ENCODE measurements at places on chromosomes 1 and 21.

DNA sequence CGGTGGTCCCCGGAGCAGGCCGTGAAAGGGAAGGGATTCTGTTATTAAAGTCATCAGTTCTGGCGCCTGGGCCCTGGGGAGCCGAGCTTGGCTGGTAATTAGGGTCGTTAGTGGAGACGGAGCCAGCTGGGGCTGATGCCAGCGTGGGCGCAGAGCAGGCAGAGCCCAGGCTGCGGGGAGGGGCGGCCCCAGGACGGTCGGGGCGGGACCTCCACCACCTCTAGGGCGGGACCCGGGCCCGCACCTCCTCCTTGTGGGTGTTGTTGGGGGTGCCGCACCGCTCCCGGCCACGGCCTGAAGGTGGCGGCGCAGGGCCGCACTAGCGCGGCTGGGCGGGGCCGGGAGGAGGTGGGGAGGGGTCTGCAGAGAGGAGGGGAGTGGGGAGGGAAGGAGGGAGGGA is 470.6 kb downstream of the PTPRU start:
- DNase-seq: peak; percentile 94

GRCh38 chr1:93993731-93994130 is 84.5 kb upstream of the GCLM start:
- DNase-seq: no peak

DNA sequence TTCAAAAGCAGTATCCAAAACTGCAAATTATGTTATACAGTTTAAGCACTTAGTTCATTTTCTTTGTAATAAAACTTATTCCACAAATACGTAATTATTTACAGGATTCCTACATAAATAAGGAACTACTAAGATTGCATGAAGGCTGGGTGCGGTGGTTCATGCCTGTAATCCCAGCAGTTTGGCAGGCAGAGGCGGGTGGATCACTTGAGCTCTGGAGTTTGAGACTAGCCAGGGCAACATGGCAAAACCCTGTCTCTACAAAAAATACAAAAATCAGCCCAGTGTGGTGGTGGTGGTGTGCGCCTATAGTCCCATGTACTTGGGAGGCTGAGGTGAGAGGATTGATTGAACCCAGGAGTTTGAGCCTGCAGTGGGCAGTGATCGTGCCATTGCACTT is 69.3 kb downstream of the POU2F1 start:
- DNase-seq: no peak

- DNase-seq: no peak
Observed at GRCh38 chr1:43452789-43453441, 816 bp downstream of the HYI start.

GRCh38 chr1:240190881-240191401 is 99.3 kb downstream of the FMN2 start:
- DNase-seq: no peak

- DNase-seq: peak; percentile 60
Observed at GRCh38 chr1:25111706-25112105, 120.6 kb downstream of the SYF2 start.

DNA sequence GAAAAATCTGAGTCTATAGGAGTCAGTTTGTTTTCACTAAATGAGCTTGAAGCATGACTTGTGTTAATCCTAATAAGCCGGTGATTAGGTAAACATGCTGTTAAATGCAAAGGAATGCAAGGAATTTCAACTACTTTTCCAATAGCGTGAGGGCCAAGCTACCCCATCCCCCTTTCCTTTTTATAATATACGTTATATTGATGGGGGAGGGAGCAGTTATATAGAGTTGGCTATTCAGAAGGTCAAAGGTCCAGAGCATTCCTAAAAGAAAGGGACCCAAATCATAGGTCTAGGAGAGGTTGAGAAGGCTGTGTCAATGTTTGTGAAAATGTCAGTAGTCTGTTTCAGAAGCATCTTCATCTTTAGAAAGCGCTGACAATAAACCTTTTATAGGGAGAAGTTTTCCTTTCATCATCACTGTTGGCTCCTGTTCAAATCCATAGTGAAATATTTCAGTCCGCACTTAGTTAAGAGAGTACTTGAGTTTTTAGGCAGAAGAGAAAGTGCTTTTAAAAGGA is 3.8 kb downstream of the CCN1 start:
- no peak for DNase-seq

- DNase-seq: no peak
Observed at GRCh38 chr1:13725714-13726175, 25.8 kb downstream of the PRDM2 start.

- no peak for DNase-seq
Observed at GRCh38 chr1:118202076-118202608, 17.1 kb upstream of the SPAG17 start.

- no peak for DNase-seq
Observed at GRCh38 chr1:242416657-242417056, 107.8 kb downstream of the PLD5 start.

- no peak for DNase-seq
Observed at GRCh38 chr1:197776351-197777105, 1.2 kb upstream of the DENND1B start.

DNA sequence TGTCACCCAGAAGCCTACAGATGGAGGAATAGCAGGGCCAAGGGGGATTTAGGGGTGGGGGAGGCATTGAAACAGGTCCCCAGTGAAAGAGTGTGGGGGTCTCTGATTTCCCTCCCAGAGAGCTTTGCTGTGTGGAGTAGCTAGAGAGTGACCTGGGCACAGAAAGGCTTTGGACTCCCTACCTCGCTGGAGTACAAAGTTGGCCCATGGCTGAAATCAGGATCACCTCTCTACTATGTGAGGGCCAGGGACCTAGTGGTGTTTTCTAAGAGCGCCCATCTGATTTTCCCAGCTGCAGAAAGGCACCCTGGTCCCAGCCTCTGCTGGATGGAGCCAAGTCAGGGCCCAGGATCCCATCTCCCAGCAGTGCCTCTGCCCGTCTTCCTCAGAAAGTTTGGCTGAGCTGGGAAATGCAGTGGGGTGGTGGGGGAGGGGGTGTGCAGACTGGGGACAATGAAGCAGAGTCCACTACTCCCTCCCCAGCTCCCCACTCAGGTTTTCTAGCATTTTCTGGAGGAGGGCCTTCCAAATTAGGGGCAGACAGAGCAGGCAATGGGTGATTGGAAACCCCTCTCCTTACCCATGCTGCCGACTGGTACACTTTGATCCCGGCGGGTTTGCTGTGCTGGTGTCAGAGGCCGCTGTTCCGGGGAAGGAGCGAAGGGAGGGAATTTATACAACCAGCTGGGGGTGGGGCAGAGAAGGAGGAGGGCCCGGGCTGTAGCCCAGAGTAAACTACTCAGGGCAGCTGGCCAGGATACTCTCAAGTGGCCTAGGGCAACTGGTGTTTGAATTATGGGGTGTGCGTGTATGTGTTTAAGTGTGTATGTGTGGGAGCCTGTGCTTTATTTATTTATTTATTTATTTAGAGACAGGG is at the start of gene SELENBP1:
TSS of gene SELENBP1 (minus strand) at position 648 of the 877 bp plus-strand sequence. CDS start at position 584, 64 bp downstream.
- DNase-seq: peak; percentile 35

DNA sequence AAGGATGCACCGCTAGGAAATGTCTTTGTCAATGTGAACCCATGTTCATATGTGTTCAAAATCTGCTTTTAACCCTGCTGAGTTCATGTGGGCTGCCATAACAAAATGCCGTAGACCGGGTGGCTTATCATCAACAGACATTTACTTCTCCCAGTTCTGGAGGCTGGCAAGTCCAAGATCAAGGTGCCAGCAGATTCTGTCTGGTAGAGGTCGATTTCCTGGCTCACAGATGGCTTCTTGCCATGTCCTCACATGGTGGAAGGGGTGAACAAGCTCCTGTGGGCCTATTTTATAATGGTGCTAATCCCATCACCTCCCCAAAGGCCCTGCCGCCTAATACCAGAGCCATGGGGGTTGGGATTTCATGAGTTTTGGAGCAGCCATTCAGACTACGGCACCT is 4.6 kb upstream of the CDCP2 start:
- no peak for DNase-seq

DNA sequence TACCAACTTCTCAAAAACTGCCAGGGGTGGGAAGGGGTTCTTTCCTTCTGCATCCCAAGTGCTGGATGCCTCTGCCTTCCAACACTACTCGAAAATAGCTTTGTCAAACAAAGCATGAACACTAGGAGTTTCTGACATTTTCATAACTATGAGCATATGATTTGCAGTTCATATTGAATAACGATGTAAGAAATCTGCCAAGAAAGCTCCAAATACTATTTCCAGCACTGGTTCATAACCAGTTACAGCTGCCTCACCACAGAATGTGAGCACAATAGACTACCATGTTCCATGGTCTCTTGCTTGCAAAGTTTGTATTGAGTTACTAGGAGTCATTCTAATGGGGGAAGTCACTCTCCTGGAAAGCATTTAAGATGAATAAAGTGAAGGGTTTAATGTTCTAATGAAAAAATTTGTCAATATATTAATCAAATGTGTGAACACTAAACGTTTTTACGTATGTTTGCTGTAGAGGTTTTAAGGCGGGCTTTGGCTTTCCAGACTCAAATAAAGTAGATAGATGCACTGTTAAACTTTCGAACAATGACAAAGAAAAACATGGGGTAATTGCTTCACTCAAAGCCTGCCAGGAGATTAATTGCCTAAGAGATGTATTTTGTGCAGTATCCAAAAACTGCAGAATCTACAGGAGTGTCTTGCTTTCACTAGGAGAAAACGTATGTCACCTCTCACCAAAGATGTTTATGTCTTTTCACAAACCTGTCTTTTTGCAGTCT is 78.6 kb upstream of the UBE2U start:
- no peak for DNase-seq

- DNase-seq: no peak
Observed at GRCh38 chr1:175095978-175096607, 28.5 kb downstream of the TNN start.

All from glutamatergic neuron (in vitro differentiated cells).